ENCODE measurements at places on chromosomes 2 and 18.

- no peak for DNase-seq
These were observed 1.2 kb downstream of the IDH1 start for GRCh38 chr2:208253600-208254117.

- DNase-seq: no peak
These were observed 59.5 kb downstream of the DCDC2C start for GRCh38 chr2:3762771-3763447.

DNA sequence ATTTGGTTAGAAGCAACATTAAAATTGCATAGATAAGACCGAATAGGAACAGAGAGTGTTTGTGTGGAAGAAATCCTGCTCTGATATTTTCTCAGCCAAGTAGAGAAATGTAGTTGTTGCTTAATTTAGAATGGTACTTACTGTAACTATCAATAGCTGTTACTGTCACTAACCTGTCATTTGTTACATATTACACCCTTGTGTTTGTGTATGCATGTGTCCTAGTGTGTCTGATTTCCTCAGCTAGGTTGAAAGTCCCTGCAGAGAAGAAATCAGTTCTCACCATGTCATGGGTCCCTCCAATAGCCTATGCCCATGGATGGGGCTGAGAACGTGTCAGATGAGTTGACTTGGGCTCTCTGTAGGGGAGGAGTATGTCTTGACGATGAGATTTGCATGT lies 94.4 kb downstream of the SPTBN1 start:
- DNase-seq: no peak

GRCh38 chr2:197878792-197879191 lies 74.4 kb downstream of the PLCL1 start:
- no peak for DNase-seq

All from stimulated activated CD4-positive, alpha-beta T cell treated with anti-CD3 and anti-CD28 coated beads, TNF-alpha, amount 100 ng/mL, for 48 hours (primary cell).